Cerebellum (tissue), 4 donors: ENCODE measurements at places on chromosomes 3 and 15.

- no peak for DNase-seq
These were observed 90.0 kb upstream of the ADPGK start for GRCh38 chr15:72873379-72874233.

DNA sequence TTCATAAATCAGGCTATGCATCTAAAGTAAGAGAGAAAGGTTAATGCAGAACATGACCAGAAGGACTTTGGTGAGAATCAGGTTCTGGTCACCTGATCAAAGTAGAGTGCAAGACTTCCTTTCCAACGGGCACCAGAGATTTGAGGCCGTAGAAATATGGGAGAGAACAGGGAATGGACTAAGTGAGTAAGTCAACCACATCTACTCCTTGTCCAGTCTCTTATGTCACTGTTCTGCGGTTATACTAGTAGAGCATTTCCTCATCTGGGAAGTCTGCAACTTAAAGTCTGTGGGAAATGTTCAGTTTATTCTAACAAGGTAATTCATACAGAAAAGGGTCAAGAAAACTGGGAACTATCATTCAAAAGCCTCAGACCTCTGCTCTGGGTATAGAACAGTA is 232.8 kb downstream of the CPNE4 start:
- DNase-seq, result no peak

DNA sequence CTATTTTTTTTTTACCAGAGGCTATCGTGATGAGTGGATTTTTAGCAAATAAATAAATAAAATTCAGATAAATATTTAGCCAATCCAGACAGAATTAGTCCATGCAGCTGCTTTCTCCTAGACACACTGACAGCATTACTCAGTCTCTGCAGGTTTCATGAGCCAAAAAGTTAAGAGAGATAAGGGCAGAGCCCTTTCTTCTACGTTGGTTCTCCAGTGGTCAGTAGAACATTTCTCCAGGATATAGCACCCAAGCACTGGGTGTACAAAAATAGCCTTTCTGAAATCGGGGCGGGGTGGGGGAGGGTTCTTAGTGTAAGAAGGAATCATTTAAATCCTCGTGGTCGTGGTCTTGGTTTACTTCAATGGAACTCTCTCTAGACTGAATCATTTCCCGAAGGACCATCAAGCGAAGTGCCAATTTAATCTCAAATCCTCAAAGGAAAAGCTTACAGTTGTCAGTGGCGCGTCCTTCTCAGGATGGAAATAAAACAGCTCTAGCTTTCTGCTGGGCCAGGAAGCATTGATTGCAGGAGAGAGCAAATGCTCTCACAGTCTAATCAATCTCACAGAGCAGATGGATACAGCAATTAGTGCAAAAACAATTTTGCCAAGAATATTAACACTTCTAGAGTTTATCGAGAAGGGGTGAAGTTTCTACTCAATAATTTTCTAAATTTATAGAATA is 86.2 kb downstream of the SATB1 start:
- no peak for DNase-seq

GRCh38 chr15:85646538-85647091 is 148.1 kb downstream of the KLHL25 start:
- DNase-seq, result no peak

DNA sequence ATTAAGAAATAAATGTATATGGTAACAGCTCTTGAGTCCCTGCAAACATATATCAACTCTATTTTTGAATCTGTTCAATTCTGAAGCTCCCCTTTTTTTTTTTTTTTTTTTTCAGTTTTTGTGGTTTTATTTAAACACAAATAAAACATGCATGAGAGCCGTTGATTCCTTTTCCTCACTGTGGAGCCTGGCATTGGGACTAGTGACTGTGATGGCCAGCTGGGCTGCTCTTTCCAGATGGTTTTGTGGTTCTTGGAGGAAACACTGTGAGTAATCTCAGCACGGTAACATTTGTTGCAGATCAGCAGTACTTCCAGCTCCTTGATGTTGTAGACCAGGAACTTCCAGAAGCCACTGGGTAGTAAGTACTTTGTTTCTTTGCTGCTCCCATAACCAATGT is 15.9 kb downstream of the EMC7 start:
- no peak for DNase-seq

GRCh38 chr3:26962492-26963360 is 340.2 kb downstream of the LRRC3B start:
- DNase-seq, result no peak

- peak; percentile 23 for DNase-seq
These were observed 51.6 kb downstream of the GATM start for GRCh38 chr15:45326741-45327140.

GRCh38 chr3:171005648-171006047 is 20.9 kb downstream of the SLC2A2 start:
- no peak for DNase-seq

GRCh38 chr3:10160346-10160745 is 4.4 kb upstream of the IRAK2 start:
- DNase-seq, result no peak

DNA sequence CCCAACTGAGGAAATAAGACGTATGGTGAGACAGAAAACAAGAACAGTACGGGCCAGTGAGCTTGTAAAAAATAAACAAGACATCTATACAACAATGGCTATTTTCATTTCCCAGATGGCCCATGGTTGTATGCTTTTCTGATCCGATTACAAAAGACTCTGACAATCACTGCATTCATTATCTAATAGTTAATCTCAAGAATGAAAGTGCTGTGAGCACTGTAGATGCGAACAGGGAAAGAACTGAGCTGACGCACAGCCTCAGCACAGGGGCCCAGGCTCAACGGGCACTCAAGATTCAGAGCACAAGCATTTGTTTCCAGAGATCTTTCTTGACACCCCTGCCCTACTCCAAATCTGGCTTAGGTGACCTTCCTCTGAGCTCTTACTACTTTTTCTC is 6.9 kb downstream of the MTMR10 start:
- DNase-seq, result no peak

GRCh38 chr3:153320585-153321128 is 158.6 kb downstream of the RAP2B start:
- DNase-seq, result no peak

- DNase-seq, result no peak
These were observed 450.9 kb upstream of the THRB start for GRCh38 chr3:24945563-24945962.

DNA sequence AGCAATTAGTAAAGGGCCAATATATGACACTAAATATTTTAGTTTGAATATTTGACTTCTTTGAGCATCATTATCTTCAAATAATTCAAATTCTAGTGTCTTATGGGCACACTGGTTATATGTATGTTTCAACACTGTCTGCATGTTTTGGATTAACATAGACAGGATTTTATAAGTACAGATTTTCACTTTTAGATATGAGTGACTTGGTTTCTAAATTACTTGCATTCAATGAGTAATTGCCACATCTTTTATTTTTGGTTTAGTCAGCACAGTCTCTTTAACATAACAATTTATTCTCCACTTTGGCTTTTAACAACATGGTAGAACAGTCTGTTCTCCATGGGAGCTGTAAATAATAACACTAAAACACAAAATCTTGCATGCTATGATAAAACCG is 674.8 kb downstream of the TBL1XR1 start:
- no peak for DNase-seq

GRCh38 chr15:79942741-79943481 is 28.1 kb downstream of the BCL2A1 start:
- no peak for DNase-seq

GRCh38 chr3:126355777-126356372 is 1.3 kb downstream of the KLF15 start:
- DNase-seq, result peak; percentile 74

DNA sequence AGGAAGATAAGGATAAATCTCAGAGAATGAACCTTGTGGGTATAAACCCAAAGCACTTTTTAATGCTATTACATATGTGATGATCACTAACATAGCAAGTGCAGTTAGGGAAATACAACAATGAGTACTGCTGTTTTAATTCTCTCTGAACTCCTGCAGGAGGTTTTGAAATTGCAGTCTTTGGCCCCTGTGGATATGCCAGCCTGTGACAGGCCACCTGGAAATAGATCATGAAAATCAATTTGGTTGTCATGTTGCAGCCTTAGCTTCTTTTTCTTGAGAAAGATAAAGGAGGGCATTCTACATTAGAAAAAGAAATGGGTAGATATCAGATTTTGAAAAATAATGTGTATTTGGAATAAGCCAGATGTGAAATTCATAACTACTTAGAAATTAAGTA is 103.6 kb downstream of the RSRC1 start:
- DNase-seq, result no peak

- DNase-seq, result no peak
These were observed 11.6 kb downstream of the FAM162A start for GRCh38 chr3:122395582-122395981.
